ENCODE measurements at places on chromosomes 11 and 22.
A peak's percentile ranks its signal among the peaks of the same experiment; 100 is the strongest.

DNA sequence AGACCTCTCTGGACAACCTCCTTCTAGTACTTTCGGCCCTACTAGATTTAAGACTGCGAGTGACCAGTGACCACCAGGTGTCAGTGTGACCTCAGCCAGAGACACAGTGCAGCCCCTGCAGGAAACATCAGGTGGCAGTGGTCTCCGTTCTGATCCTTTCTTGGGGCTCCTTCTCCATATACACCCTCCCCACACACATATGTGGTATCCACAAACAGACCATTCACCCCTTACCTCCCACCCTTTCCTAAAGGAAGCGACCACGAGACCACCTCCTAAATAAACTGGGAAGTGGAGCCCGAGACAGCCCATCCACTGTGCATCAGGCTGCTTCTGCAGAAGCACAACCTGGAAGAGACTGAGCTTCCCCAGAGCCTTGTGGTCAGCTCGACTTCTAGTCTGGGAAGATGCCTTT, 38.5 kb upstream of the CYP2D6 start:
- peak; percentile 52 for DNase-seq

DNA sequence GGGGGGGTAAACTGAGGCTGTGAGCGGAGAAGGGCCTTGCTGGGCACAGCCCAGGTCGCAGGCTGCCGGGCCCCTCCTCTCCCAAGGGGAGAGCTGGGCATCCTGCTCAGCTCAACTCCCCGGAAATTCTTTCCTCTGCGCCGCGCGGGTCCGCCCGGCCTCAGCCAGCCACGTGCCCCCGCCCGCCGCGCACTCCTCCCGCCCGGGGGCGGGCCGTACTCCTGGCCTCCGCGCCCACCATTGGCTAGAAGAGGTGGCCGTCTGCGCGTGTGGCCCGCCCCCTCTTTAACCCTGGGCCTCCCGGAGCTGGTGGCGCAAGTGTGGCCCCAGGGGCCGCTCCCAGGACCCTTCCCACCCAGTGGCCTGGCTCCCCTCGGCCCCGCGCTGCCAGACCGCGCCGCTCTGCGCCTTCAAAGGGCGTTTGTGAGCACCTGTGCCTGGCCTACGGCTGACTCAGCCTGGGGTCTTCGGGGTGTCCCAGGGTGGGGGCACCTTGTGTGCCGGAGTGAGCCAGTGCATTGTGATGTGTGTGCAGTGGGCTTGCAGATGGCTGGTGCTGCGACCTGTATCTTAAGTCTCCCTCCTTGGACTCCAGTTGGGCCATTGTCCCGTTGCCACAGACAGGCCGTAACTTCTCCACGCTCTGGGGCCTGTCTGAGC, 2.0 kb downstream of the MRGPRF start:
- no peak for DNase-seq

DNA sequence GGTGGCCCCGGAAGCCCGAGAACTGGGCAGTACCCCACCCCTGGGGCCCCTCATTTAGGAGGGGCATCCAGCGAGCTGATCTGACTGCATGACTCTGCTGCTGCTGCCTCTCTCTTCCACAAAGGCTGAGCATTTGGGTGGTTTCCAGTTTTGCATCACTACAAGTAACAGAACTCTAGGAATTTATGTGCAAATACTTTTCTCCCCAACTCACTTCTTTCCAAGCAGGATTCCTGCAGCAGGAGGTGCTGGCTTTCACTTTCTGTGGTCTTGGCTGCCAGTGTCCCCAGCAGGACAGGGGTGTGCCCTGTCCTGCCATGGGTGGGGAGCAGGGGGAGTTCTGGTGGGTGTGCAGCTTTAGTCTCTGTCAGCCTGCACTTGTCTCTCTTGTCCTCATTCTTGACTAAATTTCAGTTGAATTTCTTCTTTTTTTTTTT, 21.2 kb downstream of the UPB1 start:
- DNase-seq = no peak

DNA sequence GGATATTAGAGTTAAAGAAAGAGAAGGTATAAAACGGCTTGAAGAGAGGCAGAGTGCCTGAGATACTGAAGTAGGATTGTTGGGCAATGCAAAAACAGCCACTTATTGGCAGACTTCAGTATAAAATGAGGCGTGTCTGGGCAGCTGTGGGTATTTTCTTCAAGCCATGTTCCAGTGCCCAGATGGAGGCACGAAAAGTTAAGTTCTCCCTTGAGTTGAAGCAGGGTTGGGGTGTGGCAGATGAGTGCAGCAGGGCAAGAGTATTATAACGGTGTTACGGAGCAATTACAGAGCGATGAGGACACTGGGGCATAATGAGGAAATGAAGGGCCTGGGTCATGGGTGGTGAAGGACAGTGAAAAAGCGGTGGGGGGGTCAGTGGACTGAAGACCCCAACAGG, 73.7 kb upstream of the CREB3L1 start:
- DNase-seq = no peak

- DNase-seq = no peak
These were observed 4.0 kb upstream of the SGSM1 start for GRCh38 chr22:24801901-24802465.

GRCh38 chr11:128195057-128195751, 392.2 kb downstream of the ETS1 start:
- DNase-seq = no peak
